ENCODE measurements at places on chromosomes 2 and 18. TPM values are rescaled to one million over a fixed set of nuclear protein-coding genes. Genes with fewer than 3 reads are reported as not detected.

Gene TMEM37
- not detected for total RNA-seq

Gene ATP6V1B1
- 0.09 TPM for total RNA-seq

DNA sequence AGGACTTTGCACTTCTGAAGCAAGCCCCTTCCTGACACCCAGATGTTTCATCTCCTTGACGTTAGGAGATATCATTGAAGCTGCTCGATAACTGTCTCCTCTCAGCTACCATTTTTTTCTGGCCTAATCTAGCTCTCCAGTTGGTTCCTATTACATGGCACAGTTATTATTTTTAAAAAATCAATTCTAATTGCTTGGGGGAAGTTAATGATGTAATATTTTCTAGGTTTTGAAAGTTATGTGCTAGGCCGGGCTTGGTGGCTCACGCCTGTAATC lies 22.5 kb upstream of the RAB31 start:
- DNase-seq: no peak

DNA sequence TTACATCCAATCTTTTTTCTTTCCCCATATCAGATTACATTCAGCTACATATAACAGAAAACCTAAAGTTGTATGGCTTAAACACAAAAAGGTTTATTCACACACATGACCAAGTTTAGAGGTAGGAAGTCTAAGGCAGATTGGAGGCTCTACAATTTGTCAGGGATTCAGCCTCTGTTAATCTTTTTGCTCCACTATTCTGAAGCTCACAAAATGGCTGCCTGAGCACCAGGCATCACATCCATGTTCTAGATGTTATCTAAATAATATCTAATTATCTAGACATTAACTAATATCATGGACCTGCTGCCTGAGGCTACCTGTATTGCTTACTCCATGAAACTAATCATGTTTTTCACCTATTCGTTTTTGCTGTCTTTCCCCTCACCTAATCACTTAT lies 23.7 kb upstream of the DSC2 start:
- DNase-seq: no peak

DNA sequence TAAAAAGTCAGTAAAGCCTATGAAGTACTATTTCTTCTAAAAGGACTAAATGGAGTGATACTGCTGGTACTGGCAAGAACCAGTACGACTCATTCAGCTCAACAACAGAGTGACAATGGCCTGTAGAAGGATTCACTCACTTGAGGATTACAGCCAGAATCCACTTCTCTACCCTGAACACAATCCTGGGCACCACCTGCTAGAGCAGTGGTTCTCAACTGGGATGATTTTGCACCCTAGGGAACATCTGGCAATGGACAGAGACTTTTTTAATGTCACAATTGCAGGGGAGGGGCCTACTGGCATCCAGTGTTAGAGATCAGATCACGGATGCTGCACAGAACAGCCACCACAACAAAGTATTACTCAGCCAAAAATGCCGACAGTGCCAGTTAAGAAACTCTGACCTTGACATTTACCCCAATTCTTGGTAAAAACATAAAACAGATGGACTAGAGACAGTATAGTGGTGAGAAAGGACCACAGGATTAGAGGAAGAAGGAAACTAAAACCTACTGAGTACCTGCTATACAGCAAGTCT lies 5.0 kb downstream of the SPIRE1 start:
- peak; percentile 42 for DNase-seq

DNA sequence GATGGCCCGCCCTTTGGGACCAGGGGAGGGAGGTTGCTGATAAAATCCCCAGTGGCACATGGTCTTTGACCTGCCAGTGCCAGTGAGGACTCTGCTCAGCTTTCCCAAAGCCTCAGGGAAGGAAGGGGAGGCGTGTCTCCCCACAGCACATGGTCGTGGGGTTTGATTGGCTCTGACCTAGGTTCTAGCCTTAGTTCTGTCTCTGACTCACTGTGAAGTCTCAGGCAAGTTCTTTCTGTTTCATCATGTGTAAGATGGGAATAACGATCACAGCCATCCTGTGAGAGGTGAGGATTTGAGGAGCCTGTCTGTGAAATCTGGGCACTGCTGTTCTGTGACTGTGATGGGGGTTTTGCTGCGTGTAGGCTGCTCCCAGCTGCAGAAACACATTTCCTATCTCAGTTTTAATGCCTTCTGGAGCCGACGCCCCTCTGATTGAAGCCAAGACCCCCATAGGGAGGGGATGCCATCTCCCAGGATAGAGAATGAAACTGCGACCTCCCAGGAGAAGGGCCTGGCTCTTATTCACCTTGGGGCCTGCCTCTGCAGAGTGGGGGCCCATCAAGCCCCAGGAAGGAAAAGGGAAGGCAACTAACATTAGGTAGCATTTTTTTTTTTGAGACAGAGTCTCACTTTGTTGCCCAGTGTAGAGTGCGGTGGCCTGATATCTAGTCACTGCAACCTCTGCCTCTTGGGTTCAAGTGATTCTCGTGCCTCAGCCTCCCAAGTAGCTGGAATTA lies 84.0 kb downstream of the DDX1 start:
- no peak for DNase-seq

DNA sequence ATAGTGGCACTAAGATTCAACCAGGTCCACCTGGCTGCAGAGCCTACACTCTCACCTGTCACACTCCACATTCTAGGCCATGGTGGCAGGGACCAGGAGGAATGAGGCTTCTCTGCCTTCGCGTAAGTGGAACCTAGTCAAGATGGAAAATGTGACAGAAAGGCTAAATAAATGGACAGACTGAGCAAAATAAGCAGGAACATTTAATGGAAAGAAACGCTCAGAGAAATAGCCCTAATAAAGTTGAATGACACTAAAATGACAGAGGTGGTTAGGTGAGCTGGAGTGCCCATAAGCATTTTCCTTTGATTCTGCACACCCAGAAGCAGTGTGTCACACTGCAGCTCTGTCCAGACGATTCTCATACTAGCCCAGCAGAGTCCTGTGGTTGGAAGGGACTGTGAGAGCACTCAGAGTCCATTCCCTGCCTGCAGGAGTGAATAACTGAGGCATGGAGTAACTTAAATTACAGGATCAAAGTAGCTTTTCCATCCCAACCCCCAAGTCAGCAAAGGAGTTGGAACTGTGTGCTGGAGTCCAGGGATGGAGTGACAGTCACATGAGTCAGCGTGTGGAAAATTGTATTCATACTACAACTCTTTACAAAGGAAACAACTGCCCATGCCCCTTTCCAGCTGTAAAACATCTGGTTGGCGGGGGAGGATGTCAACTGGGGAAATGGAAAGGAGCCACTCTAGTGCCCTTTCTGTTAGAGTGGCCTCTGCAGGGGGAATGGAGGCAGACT lies 105.4 kb upstream of the LGALSL start:
- DNase-seq: peak; percentile 53

- DNase-seq: no peak
Measured at GRCh38 chr18:2602844-2603243, 31.5 kb downstream of the NDC80 start.

All from fibroblast of the aortic adventitia (primary cell).